ENCODE measurements at places on chromosomes 16 and 17.

- DNase-seq = no peak
Measured at GRCh38 chr16:53078765-53079485, 24.1 kb downstream of the CHD9 start.

- peak; percentile 50 for DNase-seq
Measured at GRCh38 chr17:14299280-14300141, 1.4 kb upstream of the HS3ST3B1 start.

DNA sequence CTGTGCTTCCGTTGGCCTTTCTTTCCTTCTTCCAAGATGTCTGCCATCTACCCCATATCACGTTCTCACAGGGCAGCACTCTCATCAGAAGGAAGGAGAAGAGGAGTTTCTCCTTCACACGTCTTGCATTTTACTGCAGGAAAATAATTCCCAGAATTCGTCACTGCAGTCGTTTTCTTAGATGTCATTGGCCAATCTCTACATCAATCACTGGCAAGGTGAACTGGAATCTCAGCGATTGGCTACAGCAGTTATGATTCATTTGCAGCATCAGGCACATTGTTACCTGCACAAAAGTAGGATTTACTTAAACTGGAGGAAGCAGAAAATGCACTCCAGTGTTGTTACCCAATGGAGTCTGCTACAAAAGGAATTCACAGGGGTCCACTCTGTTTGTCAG lies 277.2 kb upstream of the RBFOX1 start:
- no peak for DNase-seq

- no peak for DNase-seq
Measured at GRCh38 chr16:88830258-88830657, 18.5 kb upstream of the APRT start.

DNA sequence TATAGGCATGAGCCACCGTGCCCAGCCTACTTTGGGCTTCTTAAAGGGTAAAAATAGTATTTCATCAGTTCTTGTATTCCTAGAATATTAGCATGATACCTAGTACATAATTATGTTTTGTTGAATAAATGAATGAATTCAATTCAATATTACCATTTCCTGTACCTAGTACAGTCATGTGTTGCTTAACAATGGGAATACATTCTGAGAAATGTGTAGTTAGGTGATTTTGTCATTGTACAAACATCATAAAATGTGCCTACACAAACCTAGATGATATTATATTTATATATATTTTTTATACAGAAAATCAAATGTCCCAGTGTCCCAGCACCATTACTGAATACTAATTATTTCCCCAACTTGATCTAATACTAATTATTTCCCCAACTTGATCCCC lies 85.6 kb upstream of the HAS3 start:
- DNase-seq = no peak

DNA sequence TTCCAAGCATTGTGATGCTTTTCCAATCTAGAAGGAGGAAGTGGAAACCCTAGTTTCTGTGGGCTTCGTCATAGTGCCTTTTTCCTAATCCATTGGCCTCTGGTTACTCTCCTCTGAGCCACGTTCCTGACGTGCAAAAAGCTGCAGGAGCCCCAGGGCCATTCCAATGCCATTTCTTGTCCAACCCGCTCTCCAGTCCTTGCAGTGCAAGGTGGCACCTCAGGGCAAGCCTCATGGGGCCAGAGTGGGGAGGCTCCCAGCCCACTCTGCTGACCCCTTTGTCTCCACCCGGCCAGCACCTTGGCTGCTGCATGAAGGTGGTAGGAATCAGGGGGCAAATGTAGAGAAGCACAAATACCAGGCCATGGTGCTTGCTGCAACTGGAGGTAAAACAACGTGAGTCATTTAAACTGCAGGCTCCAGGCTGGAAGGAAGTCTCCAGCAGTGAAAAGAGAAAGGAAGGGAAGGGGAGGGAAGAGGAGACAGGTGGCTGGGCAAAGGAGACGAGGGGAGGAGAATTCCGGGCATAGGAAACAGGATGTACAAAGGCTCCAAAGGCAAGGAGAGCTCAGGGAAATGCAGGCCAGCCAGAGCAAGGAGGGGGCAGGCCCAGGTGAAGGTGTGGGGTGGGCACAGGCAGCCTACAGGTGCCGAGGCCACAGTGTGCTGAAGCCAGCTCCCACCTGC lies 168.2 kb upstream of the TNRC6C start:
- no peak for DNase-seq

DNA sequence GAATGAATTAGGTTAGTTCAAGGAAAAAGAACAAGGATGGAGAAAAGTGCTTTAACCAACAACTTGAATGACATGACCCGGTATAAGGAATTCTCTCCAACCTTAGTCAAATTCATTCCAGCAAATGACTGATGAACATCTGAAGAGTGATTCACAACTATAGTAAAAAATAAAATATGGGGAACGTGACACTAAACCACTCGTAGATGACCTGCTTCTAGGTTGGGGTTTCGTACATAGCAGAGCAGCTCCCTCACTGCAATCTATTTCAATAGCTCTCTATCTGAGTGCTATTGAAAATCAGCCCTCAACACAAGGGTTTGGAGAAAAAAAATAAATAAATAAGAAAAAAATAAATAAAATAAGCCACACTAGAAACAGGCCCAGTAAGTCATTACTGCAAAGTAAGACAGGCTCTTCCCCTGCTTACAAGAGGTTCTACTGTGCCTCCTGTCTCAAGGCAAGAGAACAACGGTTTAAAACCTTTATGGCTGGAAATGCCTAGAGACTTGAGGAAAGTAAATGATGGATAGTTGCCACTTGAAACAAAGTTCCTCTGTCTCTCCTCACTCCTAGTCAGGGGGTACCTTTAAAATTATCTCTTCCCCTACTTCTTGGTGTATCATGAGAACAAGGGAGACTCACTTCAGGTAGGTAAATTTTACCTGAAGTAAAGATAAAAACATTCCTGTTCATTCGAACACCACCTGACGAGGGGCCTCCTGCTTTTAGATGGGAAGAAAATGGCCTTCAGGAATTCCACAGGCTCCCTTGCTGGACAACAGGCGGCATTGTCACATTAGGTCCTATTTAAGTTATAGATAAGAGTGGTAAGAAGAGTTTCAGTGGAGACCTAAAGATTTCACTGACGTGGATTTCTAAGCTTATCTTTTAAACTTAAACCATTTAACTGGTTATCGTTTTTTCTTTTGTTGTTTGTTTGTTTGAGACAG lies 20.5 kb downstream of the COG7 start:
- no peak for DNase-seq

DNA sequence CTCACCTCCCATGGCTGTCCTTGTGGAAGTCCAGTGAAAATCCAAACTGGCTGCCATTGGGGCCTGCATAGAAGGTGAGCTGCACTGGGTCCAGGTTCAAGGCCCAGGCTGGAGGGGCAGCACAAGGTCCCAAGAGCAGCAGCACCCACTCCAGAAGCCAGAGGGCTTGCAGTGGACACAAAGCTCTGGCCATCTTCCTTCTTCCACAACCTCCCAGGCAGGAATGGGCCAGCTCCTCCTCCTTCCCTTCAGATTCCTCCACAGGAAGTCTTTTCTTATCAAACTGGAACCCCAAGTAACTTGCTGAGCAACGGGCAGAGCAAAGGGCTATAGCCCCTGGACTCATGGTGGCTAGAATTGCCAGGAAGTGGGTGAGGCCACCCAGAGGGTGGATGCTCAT lies at the start of gene ITGA2B:
Gene ITGA2B, minus strand, starts transcription at position 369 of the 400 bp plus-strand sequence. Its CDS starts 176 bp downstream, at position 193.
- no peak for DNase-seq

- DNase-seq = no peak
Measured at GRCh38 chr17:81868674-81869220, 2.4 kb downstream of the ARHGDIA start.

GRCh38 chr16:15773968-15774367 lies 82.9 kb downstream of the MYH11 start:
- DNase-seq = no peak

All from CD8-positive, alpha-beta memory T cell (primary cell).